Cortex of kidney (tissue), 1 donor: ENCODE measurements at places on chromosomes 13 and 19.

- no peak for DNase-seq
Observed at GRCh38 chr13:25981060-25981459, 70.8 kb downstream of the SHISA2 start.

- no peak for DNase-seq
Observed at GRCh38 chr19:1941146-1942077, at the start of gene CSNK1G2. CSNK1G2 (plus strand) TSS chr19:1941172; CDS start chr19:1969773, 28,601 bp downstream.

- DNase-seq = no peak
Observed at GRCh38 chr19:33292595-33293254, 9.6 kb downstream of the CEBPA start.

DNA sequence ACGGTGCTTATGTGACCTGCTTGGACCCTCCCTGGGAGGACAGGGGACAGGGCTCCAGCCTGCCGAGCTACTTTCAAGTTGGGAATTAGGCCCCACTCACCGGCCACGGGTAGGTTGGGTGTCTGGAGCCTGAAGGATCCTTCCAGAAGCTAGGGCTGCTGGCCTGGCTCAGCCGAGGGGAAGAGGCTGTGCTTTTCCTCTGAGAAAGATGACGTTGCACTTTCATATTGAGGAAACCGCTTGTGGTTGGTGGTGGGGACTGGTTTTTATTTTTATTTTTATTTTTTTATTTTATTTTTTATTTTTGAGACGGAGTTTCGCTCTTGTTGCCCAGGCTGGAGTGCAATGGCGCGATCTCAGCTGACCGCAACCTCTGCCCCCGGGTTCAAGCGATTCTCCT is at the start of gene TMEM150B:
TMEM150B (minus strand) TSS at position 170 of the 400 bp plus-strand sequence. CDS start 4,305 bp downstream, outside the sequence.
- DNase-seq = no peak

- no peak for DNase-seq
Observed at GRCh38 chr19:49739098-49739497, 24.0 kb downstream of the TSKS start.

DNA sequence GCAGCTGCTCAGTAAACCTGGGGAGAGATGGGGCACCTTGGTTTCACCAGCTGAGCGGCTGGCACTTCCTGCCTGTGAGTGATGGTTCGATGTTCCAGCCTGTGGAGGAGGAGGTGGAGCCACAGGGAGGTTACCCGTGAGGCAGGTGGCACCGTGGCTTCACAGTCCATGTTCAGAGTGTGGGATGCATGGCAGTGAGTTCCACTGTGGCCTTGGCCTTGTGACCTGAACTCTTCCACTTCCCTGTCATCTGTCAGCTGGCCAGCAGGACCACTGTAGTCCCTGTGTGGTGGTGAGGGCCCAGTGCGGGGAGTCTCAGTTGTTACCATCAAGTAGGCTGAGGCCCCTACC is 16.9 kb downstream of the SMARCA4 start:
- no peak for DNase-seq

GRCh38 chr13:87235621-87236020 is 435.6 kb upstream of the SLITRK5 start:
- DNase-seq = no peak

DNA sequence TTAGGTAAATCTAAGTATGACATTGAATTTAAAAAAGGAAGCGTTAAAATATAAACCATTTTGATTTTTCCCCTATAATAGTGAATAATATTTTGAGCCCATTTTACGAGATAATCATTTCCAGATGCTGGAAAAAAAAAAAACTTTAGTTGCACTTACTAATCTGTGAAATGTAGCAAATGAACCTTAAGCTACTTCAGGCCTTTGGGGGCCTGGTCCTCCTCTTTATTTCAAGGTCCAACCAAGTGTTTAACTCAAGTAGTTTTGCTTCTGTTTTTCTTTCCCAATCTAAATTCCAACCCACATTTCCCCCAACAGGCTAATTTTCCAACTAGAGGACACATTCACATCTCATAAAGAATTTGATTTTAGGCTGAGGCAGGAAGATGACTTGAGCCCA is 101.2 kb downstream of the TNFRSF19 start:
- DNase-seq = no peak

GRCh38 chr13:80400164-80400864 is 59.4 kb upstream of the SPRY2 start:
- DNase-seq = no peak

DNA sequence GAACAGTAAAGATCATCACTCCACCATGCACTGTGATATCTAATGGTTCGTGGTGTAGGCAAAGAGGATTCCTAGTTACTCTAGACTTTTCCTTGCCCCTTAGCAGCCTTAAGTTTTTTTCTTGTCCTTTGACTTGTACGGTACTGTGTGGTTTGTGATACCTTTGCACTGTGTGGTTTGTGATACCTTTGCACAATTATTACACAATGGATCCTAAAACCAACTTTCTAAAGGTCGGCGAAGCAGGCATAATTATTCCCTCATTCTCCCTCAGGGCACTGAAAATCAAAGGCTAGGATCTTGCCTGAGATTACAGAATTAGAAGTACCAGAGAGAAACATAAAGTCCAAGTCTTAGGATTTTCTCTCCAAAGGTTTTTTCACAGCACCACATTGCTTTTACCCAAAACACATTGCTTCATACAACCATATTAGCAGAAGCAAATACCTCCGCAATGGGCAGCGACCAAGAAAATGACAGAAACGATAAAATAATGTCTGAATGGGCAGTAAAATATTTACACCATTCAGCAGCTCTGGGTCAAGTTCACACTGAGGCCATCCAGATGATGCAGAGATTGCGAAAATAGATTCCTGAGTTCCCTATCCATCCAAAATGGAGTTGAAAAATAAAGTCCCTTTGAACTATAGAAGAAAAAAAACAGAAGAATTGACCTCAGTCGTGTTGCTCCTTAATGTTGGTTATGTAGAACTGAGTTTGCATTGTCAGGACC is 106.4 kb downstream of the FGF14 start:
- DNase-seq = no peak

- no peak for DNase-seq
Observed at GRCh38 chr13:33014291-33014690, 1.9 kb upstream of the KL start.

- no peak for DNase-seq
Observed at GRCh38 chr13:32824675-32825074, 191.5 kb upstream of the KL start.

GRCh38 chr19:11887611-11888531 is at the start of gene ZNF69:
ZNF69 (plus strand) TSS chr19:11887782; CDS start chr19:11887924, 142 bp downstream.
- peak; percentile 36 for DNase-seq

GRCh38 chr13:91248249-91248648 is 99.2 kb upstream of the MIR17HG start:
- no peak for DNase-seq

- DNase-seq = no peak
Observed at GRCh38 chr13:36806102-36806501, 12.9 kb upstream of the RFXAP start.

GRCh38 chr19:2719232-2719735 is 1.9 kb downstream of the DIRAS1 start:
- no peak for DNase-seq

DNA sequence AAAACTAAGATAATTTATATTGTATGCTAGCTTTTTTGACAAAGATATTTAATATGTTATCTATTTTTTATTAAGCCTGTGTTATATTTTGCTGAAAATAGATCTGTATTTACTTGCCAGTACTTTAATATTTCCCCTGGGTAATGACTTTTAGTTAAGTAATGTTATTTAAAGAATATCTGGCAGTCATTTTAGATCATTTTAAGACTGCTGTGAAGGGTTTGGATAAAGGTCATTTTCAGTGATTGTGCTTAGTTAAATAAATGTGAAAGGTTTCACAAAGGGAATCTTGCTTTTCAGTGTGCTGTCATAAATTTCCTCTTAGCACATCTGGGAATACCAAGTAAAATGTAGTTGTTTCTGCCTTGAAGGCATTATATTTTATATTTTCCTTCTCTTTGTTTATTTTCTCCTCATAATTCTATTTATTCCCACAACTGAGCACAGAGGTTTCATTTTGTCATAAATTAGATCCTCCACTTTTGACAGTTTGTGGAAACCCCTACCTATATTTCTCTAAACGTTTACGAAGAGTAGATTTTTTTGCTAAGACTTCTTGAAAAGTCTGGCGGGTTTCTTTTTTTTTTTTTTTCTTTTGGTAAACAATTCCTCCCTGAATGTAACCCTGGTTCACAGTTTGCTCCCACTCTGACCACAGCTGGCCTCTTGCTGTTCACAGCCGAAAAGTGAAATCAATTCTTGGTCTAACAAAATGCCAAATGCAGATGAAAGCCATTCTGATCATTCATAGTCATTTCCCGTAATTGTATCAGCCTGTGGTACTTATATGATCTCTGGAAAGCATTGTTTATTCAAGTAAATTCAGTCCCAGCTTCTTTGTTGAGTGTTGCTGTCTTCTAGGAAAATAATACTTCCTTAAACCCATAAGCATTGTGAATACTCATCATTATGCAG is 87.8 kb downstream of the MAB21L1 start:
- no peak for DNase-seq

DNA sequence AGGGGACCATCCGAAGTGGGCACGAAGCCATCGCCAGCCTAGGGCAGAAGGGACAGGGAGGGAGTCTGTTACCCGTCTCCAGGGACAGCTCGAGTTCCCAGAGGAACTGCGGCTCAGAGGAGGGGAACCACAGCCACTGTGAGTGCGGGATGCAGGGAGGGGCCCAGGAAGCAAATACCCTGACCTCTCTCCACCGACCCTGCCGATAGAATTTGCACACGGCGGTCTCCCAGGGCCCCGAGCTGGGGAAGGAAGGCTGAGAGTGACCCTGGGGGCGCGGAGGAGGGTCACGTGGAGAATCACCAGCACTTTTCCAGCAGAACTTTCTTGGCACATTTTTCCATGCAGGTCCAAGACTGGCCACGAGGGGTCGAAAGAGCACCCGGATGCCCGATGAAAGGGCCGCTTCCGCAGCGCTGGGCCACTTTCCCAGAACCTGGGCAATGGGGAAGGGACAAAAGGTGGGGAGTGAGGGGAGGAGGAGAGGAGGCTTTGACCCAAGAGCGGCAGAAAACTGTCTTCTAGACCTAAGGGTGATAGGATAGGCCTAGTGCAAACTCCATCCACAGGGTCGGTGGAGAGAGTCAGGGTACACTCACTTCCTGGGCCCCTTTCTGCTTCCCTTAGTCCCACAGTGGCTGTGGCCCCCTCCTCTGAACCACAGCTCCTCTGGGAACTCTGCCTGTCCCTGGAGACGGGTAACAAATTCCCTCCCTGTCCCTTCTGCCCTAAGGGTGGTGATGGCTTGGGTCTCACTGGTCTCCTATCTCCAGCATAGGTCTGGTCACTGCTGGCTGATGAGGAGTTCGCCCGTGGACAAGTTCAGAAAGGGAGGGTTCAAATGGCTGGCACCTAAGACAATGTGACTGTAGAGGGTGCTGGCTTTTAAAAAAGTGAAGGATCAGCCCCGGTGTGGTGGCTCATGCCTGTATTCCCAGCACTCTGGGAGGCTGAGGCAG is 5.3 kb upstream of the GPR4 start:
- no peak for DNase-seq

GRCh38 chr13:108902405-108903155 is 273.2 kb downstream of the MYO16 start:
- no peak for DNase-seq

- DNase-seq = no peak
Observed at GRCh38 chr19:38055655-38056521, 148.9 kb downstream of the SIPA1L3 start.

DNA sequence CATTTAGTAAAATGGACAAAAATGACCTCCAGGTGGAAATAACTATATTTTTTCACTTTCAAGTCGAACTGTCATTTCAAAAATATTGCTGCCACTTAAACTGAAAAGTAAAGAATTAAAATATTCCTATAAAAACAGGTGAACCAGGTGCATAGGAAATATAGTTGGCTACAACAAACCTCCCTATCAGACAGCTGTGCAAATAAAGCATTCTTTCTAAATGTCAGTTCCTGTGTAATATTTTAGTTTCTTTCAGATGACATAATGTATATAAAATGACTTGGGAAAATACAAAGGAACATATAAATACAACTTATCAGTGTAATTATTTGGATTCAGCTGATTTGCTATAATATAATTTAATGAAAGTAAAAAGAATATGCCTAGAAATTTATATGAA is 403.5 kb upstream of the GPC6 start:
- no peak for DNase-seq

DNA sequence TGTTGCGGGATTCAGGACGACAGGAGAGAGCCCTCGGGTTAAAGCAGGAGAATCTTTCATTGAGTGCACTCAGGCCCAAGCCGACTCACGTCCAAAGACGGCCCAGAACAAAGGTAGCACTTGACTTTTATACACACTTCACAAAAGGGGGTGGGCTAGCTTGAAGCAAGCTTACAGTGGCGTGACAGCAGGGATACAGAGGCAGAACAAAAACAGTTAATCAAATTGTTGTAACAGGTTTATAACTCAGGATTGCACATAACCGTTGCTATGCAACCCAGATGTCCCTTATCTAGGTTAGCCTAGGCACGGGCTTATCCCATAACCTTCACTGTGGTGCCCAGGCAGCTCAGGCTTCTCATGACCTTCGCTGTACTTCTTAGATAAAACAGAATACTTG is 2.0 kb downstream of the MED25 start:
- DNase-seq = no peak

GRCh38 chr19:6092329-6093286 is 17.7 kb downstream of the RFX2 start:
- DNase-seq = no peak

DNA sequence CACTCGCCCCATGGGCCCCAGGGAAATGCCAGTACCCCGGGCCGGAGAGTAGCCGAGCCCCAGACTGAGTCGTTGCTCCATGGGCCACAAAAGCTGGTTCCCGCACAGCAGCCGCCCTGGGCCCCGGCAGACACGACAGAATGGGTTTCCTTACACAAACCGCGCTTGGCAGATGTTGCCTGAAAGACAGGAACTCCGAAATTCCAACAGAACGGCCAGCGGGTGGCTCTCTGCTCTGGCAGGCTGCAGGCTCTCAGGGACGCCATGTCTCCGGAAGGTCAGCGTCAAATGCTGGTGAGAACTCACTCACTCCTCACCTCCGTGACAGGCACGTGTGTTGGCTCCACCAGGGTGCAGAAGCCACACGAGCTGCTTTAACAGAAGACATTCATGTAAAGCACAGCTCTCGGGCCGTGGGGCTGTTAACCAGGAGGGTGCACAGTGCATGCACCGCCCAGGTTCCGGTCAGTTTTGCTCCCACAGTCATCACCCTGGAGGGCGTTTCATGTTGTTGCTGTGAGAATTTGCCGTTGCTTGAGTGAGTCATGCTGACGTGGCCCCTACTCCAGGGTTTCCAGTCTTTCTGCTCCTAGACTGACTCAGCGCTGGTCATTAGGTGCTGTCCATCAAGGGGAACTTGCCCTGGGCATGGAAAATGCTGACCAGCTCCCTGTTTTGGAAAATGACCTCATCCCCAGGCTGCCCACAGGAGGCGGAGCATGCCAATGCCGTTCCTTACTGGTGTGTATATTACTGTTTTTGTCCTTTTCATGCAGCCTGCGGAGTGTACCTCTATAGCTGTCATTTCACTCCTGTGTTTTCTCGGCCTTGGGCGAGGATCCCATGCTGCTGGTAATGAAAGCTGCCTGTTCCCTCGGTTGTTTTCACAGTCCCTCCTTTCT is 44.8 kb downstream of the ANKRD10 start:
- no peak for DNase-seq

DNA sequence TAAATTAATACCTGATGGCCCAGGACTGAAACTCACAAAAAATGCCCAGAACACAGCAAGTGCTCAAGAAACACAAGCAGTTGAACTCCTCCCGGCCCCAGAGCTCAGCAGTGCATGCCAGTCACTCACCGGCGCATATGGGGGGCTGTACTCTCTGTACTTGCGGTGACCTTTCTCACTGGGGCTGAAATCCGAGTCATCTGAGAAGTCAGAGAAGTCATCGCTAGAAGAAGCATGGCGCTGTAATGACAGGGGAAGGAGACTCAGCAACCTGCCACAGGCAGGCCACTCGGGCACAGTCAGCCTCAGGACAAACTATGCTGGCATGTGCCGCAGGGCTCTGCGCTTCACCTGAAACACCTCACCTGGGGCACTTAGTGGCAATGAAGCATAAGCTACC is 19.7 kb downstream of the ZC3H4 start:
- DNase-seq = no peak
